Ureter (tissue), 1 donor: ENCODE measurements at places on chromosomes 3 and 15. TPM values are rescaled to one million over a fixed set of nuclear protein-coding genes. Genes with fewer than 3 reads are reported as not detected.

NR1I2 gene
- total RNA-seq: 1.2 TPM

VILL gene
- total RNA-seq: 46.4 TPM

CCR3 gene
- not detected for total RNA-seq

POMGNT2 gene
- total RNA-seq: 9.2 TPM

MASP1 gene
- total RNA-seq: 16.4 TPM

TP63 gene
- total RNA-seq: 133 TPM

THSD4 gene
- total RNA-seq: 57.9 TPM

ACKR2 gene
- 17.2 TPM for total RNA-seq

TUSC2 gene
- 24.7 TPM for total RNA-seq

THBS1 gene
- 154 TPM for total RNA-seq

SLC22A14 gene
- total RNA-seq: not detected

TRIM42 gene
- total RNA-seq: not detected

NRG4 gene
- total RNA-seq: 16.3 TPM

CORO2B gene
- total RNA-seq: 5.4 TPM

GP9 gene
- not detected for total RNA-seq

THUMPD3 gene
- 45.0 TPM for total RNA-seq

ANKUB1 gene
- not detected for total RNA-seq

PPM1L gene
- 16.3 TPM for total RNA-seq

GAP43 gene
- not detected for total RNA-seq

CFAP20DC gene
- 0.18 TPM for total RNA-seq

LRRIQ4 gene
- not detected for total RNA-seq

FBXW12 gene
- 0.23 TPM for total RNA-seq

ARIH2 gene
- 123 TPM for total RNA-seq

SLC35G2 gene
- 4.0 TPM for total RNA-seq

WDR93 gene
- total RNA-seq: 0.68 TPM

HRG gene
- not detected for total RNA-seq

PPP1R14D gene
- not detected for total RNA-seq

GOLGA6L10 gene
- 4.3 TPM for total RNA-seq

PPP2R3A gene
- 11.0 TPM for total RNA-seq

TMED3 gene
- 96.8 TPM for total RNA-seq

TNFSF10 gene
- total RNA-seq: 44.1 TPM

SLC51A gene
- not detected for total RNA-seq

RTP1 gene
- total RNA-seq: not detected

NR2E3 gene
- total RNA-seq: 0.23 TPM

RASL12 gene
- 32.8 TPM for total RNA-seq

SH2D7 gene
- not detected for total RNA-seq

LRTM1 gene
- total RNA-seq: not detected

FBXO45 gene
- 5.8 TPM for total RNA-seq

ARPC4 gene
- 166 TPM for total RNA-seq

ELL3 gene
- total RNA-seq: 2.9 TPM

INKA1 gene
- total RNA-seq: 13.8 TPM

DISP2 gene
- total RNA-seq: 0.60 TPM

TMEM207 gene
- total RNA-seq: not detected

SCN11A gene
- total RNA-seq: 34.5 TPM

ATP13A5 gene
- not detected for total RNA-seq

KLHL40 gene
- total RNA-seq: not detected

ALS2CL gene
- 64.5 TPM for total RNA-seq

MKRN3 gene
- 1.1 TPM for total RNA-seq

GABRR3 gene
- total RNA-seq: 0.10 TPM

GOLGA8J gene
- total RNA-seq: not detected

ECE2 gene
- total RNA-seq: 0.81 TPM

VIPR1 gene
- total RNA-seq: 72.7 TPM

CX3CR1 gene
- total RNA-seq: 1.5 TPM
